ENCODE measurements at places on chromosomes 5 and 9. TPM values are rescaled to one million over a fixed set of nuclear protein-coding genes. Genes with fewer than 3 reads are reported as not detected.

DNA sequence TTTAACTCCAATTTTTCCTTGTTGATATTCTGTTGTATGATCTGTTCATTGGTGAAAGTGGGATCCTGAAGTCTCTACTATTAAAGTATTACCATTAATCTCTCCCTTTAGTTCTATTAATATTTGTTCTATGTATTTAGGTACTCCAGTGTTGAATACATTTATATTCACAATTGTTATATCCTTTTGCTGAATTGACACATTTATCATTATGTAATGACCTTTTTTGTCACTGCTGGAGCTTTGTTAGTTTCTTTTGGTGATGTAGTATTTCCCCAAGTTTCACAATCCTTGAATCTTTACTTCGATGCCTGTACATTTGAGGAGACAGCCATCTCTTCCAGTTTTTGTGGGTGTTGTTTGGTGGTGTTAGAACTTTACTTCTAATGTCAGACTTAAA lies 53.7 kb upstream of the PPP3R2 start:
- H3K27ac ChIP-seq = no peak overlapping the region
- no peaks in the 10 kb centered on the region for H3K4me1 ChIP-seq
- no peaks in the 10 kb centered on the region for H3K27me3 ChIP-seq

DNA sequence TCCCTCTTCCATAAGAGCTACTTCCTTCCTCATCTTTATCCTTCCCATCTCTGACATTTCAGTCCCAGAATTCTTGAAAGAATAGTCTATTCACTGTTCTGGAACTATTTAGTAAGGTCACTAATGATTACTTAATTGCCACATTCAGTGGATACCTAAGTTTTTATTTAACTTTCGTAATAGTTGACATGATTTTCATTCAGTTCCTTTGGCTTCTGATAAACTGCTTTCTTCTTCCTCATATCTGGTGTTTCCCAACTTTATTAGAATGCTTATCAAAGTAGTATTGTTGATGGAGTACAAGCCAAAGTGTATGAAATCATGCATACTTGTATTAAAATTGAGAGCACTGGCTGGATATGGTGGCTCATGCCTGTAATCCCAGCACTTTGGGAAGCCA lies 10.8 kb downstream of the UBE2D2 start:
- no peak overlapping the region for H3K4me3 ChIP-seq
- H3K27ac ChIP-seq = no peak overlapping the region
- no peaks in the 10 kb centered on the region for H3K36me3 ChIP-seq
- H3K27me3 ChIP-seq = no peaks in the 10 kb centered on the region
- peaks cover 11% of the 10 kb centered on the region for H3K4me1 ChIP-seq
- no peak for DNase-seq

GRCh38 chr5:89302102-89302891 lies 419.3 kb upstream of the MEF2C start:
- DNase-seq = no peak
- H3K27ac ChIP-seq = no peak overlapping the region
- no peaks in the 10 kb centered on the region for H3K36me3 ChIP-seq
- no peaks in the 10 kb centered on the region for H3K4me1 ChIP-seq

DNA sequence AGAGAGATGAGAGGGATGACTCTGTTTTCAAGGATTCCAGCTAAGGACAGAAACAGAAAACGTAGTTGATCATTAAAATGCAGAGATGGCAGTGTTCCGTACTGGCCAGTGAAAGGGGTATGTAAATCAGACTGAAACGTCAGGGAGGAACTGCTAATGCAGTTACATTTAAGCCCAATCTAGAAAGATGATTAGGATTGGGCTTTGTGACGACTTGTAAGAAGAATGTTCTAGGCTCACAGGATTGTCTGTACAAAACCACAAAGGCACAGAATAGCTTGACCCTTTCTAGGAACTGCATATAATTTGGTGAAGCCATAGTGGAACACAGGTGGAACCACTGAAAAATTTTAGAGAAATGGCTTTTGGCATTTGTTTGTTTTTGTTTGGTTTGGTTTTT lies 55.6 kb upstream of the TESK1 start:
- H3K27me3 ChIP-seq = no peaks in the 10 kb centered on the region
- no peak for DNase-seq
- peaks cover 16% of the 10 kb centered on the region for H3K36me3 ChIP-seq
- no peak overlapping the region for H3K4me3 ChIP-seq
- no peak overlapping the region for H3K27ac ChIP-seq

GRCh38 chr9:83429229-83429628 lies 109.0 kb downstream of the FRMD3 start:
- no peak for DNase-seq
- no peaks in the 10 kb centered on the region for H3K36me3 ChIP-seq
- H3K27me3 ChIP-seq = no peaks in the 10 kb centered on the region
- no peak overlapping the region for H3K27ac ChIP-seq

- H3K4me3 ChIP-seq = no peak overlapping the region
- H3K36me3 ChIP-seq = no peaks in the 10 kb centered on the region
- no peaks in the 10 kb centered on the region for H3K27me3 ChIP-seq
- H3K27ac ChIP-seq = no peak overlapping the region
Observed at GRCh38 chr9:123622711-123623241, 266.8 kb downstream of the CRB2 start.

Gene HTR4
- total RNA-seq = not detected

Gene ARID3C
- total RNA-seq = not detected
